ENCODE measurements at places on chromosomes 11 and 22.

DNA sequence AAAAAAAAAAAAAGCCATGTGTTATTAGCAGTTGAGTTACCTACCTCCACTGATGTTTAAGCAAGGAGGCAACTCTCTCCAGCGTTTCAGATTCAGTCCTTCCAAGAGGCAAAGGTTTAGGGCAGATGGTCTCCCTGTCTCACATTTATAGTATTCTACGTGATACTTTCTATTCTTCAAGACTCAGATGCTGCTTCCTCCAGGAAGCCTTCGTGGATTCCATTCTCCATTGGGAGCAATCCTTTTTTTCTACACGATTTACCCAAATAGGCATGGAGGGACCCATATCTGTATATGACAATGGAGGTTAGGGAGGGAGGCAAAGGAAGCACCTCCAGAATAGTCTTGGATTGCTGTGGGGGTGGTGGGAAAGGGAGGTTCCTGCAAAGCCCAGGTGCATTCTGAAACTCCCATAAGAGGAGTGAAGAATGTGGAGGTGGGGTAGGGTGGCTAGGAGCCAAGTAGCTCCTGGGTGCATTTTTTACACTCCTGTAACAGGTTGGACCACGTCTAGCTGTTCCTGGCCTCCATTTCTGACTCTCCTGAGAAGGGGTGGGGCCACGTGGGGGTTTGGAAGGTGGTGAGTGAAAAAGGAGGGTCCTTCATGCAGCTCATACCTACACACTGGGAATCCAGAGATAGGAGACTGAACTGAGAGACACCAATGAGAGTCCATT lies 16.2 kb downstream of the YPEL4 start:
- no peak for DNase-seq

DNA sequence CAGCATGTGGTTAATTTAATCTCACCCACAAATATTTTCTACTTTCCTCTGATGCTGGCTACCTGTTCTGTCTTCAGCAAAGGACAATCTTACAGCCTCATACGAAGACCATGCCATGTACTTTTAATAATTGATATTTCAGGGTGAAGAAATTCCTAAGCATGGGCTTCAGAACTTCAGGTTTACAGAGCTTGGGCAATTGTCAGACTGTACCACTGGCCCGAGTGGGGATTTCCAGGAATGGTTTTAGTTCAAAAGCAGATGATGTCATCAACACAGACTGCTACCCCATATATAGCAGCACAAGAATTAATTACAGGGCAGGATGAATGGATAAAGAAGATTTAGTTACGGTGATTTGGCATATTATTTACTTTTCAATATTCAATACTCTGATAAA lies 171.8 kb downstream of the ETS1 start:
- no peak for DNase-seq

DNA sequence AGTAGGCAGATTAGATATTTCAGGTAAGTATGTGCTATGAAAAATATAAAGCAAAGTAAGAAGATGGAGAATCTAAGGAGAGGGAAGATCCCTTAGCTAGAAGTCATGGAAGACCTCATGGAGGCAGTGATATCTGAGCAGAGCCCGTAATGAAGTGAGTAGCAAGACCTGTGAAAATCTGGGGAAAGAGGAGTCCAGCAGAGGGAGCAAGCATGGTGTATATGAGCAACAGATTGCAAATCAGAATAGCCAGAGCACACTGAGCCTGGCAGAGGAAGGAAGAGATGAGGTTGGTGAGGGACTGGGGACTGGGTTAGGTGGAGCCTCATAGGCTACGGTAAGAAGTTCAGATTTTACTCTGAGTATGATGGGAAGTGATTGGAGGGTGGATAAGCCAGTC lies 9.4 kb downstream of the LHFPL7 start:
- no peak for DNase-seq

GRCh38 chr11:131895865-131896264 lies 525.5 kb downstream of the NTM start:
- DNase-seq = no peak

- DNase-seq = no peak
Observed at GRCh38 chr11:63622323-63622722, 8.1 kb upstream of the PLAAT3 start.

DNA sequence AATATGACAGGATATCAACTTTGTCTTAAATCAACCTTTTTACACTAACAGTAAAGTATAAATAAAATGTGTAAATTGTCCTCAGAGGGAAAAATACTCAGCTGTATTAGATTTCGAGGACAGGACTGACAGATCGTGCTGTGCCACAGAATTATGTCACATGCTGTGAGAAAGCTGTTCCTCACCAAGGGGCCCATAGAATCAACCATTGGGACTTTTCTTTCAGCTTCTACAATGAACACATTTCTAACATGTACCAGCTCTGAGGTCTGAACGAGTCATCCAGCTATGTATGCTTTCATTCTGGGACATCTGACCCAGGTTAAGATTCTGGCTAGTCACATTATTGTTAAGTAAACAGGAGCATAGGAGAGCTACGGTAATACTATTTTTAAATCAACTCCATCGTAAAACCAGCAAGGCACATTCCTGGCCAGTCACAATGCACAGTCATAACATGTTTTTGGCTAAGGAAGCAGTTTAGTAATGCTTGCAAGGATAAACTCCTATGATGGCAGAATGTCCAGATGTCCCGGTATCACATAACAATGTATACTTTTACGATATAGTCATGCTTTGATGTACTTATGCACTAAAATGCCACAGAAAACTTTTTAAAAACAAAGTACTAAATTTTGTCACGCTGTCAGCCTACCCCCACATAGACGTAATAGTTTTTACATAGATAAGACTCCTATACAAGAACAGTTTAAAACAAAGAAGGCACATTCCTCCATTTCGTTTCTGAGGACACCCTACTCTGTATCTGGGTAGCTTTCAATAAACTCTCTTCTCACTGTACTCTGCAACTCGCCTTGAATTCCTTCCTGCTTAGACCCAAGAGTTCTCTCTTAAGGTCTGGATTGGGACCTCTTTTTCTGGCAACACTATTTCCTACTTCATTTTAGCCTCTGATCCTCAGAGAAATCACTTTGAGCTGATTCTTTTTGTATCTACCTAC lies 27.4 kb downstream of the ZNF214 start:
- no peak for DNase-seq

GRCh38 chr11:6351782-6352382 lies 31.6 kb upstream of the CAVIN3 start:
- DNase-seq = no peak

GRCh38 chr11:117597071-117597470 lies 199.9 kb downstream of the DSCAML1 start:
- no peak for DNase-seq

- no peak for DNase-seq
Observed at GRCh38 chr11:122230385-122230755, 114.4 kb upstream of the BLID start.

DNA sequence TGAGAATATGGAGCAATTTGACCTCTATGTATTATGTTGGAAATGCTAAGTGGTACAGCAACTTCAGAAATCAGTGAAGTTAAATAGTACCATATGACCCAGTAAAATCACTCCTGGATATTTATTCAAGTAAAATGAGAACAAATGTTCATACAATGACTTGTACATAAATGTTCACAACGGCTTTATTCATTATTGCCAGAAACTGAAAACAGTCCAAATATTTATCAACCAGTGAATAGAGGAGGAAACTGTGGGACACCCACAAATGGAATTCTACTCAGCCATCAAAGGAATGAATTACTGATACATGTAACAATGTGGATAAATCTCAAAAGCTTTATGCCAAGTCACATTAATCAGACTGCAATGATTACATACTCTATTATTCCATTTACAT lies 416.3 kb downstream of the AASDHPPT start:
- DNase-seq = no peak

DNA sequence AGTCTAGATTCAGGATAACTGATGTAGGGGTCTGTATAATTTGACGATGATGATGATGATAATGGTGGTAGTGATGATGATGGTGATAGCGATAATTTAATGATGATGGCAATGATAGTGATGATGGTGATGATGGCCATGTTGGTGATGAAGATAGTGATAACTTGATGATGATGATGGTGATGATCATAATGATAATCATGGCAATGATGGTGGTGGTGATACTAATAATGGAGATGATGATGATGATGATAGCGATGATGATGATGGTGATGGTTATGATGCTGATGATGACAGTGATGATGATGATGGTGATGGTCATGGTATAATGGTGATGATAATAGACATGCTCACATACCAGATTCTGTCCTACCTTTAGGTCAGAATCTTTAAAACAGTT lies 66.2 kb upstream of the SEZ6L start:
- no peak for DNase-seq

- no peak for DNase-seq
Observed at GRCh38 chr11:61728940-61729219, 23.6 kb upstream of the MYRF start.

DNA sequence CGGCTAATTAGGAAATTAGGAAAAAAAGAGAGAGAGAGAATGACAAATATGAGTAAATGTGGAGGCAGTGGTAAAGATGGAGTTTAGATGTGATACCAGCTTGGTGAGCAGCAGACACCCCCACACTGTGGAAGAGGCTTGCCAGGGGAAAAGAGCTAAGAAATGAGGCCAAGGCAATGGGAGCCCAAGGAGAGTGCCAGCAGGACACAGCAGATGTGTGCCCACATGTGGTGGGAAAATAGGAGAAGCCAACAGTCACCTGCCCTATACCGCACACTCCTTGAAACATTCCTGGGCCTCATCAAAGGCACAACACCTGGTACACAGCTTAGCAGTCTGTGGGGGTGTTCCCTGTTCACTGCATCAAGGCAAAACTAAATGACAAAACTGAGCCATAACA lies 104.9 kb downstream of the FAM76B start:
- DNase-seq = no peak

GRCh38 chr11:109208121-109208520 lies 213.9 kb upstream of the C11orf87 start:
- DNase-seq = no peak

- no peak for DNase-seq
Observed at GRCh38 chr11:126488591-126489370, 133.3 kb downstream of the ST3GAL4 start.

DNA sequence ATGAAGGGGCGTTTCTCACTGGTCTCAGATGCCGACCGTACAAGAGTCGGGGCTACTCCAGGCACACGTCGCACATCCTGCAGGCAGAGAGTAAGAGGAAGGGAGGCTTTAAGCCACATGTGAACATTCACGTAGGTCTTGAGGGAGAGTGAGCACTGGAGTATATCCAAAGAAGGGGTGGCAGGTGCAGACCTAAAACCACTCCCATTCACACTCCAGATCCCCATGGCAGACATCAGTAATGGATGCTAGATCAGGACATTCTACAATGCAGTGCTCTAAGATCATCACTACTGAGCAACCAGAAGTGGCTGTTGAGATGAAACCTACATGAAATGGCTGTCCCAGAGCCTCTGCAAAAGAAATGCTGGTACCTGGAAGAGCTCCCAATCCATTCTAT lies 39.0 kb downstream of the WT1 start:
- DNase-seq = no peak

GRCh38 chr22:25782831-25783230 lies 40.8 kb downstream of the MYO18B start:
- DNase-seq = no peak

GRCh38 chr11:1020211-1020905 lies 16.2 kb downstream of the MUC6 start:
- no peak for DNase-seq

- DNase-seq = no peak
Observed at GRCh38 chr11:9748361-9748970, 84.6 kb downstream of the SWAP70 start.

GRCh38 chr22:35957589-35957988 lies 71.0 kb downstream of the RBFOX2 start:
- no peak for DNase-seq

DNA sequence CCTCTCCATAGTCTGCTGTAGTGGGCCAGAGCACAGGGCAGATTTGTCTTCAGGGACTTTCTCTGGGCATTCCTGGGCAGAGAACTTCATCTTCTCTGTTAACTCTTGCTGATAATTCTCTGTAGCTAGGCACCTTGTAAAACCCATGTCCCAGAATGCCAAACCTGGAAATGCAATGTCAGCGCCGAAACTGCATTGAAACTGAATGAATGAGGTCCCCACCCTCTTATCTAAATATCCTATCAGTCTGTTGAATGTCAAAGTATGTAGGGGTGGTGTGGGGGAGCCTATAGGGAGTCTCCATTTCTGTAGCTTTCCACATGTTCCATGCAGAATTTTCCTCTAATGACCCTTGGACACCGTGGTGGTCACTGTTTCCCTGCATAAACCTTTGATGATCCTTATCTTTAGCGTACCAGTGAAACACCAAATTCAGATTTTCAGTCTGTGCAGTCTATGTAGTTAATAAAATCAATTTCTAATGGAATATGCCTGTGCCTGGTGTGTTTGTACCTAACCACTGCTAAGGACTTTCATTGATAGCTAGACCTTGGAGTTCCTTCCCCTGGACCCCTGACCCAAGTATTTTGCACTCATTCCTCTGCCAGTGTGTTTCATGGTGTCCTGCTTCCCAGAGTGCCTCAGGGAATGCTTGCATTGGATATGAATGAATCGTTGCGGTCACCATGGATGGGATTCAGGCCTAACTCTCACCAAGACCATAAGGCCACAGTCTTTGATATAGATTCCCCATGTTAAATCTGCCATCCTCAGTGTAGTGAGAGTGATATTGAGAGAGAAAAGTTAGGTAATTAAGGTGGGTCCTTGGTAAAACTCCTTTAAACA lies 2.5 kb upstream of the CABIN1 start:
- no peak for DNase-seq

DNA sequence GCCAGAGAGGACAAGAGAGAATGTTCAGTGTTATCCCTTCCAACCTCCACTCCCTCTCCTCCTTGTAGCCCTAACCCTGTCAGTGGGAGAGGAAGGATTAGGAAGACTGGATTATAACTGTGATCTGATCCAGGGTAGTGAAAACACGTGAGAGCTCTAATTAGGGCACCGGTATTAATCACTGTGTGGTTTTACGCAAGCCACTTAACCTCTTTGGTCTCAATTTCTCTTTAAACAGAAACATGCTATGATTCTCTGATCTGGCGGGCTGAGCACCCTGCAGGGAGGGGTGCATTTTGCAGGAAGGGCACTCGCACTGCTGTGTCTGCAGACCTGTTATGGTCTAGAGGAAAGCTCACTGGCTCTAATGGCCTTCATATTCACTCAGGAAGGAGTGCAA lies 11.5 kb downstream of the RPL27A start:
- no peak for DNase-seq

- DNase-seq = no peak
Observed at GRCh38 chr11:48008951-48009270, 28.6 kb downstream of the PTPRJ start.

GRCh38 chr11:8683115-8683807 lies 669 bp downstream of the RPL27A start:
- DNase-seq = no peak

GRCh38 chr11:2122907-2123627 lies 16.1 kb downstream of the IGF2 start:
- DNase-seq = no peak

- DNase-seq = no peak
Observed at GRCh38 chr11:32566517-32566916, 17.1 kb upstream of the EIF3M start.

GRCh38 chr11:83140691-83141455 lies 16.1 kb upstream of the PCF11 start:
- no peak for DNase-seq

- no peak for DNase-seq
Observed at GRCh38 chr11:125412509-125412908, 83.6 kb downstream of the FEZ1 start.
